ENCODE measurements at places on chromosomes 3 and 15.

- no peak for DNase-seq
Observed at GRCh38 chr15:91447991-91448644, 348.1 kb downstream of the SV2B start.

DNA sequence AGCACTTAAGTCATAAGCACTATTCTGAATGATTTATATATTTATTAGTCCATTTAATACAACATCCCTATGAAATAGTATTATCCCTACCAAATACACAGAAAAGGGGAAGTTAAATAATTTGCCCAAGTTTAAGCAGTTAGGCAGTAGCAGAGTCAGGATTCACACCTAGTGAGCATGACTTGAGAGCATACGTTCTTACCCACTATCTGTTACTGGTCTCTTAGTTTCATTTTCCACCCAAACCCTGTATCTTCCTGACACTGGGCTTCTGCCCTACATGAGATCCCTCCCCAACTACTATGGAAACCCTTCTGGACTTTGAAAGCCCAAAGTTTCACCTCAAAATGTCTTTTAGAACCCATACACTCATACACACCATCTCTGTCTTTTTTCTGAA, 4.4 kb upstream of the ATOSA start:
- DNase-seq, result no peak

DNA sequence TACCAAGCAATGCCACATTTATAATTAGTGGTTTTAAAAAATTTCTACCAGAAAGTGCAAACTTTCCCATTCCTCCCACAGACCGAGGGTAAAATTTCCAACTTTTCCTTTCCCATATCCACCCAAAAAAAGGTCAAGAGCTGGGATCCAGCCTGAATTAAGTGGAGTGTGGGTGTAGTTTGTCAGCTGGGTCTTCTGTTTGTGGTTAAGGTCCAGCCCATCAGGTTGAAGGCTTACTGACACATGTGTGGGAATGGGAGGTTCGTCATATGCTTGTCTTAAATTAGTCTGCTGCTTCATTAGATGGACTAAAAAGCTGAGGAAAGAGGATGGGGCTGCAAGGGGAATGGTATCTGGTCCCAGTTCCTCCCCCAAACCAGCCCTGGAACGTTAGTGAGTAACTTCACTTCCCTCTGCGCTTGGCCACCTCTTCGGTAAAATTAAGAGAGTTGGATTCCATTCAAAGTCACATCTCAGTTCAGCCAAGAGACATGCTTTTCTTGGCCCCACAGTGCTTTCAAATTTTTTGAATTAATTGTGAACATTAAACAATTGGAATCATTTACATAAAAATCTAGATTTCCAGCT, 59.0 kb upstream of the PLCL2 start:
- DNase-seq, result no peak

- DNase-seq, result no peak
Observed at GRCh38 chr3:118480101-118480860, 554.4 kb downstream of the IGSF11 start.

DNA sequence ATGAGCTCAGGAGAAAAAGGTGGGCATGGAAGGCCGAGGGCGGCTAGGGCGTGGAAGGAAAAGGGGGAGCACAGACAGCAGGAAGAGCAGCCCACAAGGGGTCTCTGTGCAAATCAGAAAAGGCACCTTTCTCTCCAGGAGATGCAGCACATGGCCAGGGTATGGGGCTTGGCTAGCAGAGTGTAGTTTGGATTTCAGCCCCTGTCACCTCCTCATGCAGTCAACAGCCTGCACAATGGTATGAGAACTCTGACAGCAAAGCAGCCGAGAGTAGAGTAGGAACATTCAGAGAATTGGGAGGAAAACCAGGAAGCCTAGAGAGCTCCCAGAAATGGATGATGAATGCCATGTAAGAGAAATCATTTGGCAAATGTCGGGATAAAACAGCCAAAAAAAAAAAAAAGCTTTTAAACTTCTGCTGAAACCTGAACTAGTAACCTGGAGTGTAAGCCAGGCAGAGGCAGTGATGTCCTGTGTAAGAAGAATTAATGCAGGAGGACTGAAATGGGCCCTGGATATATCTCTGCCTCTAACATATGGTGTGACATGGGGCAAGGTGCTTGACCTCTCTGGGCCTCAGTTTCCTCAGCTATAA, 25.7 kb downstream of the FSTL1 start:
- no peak for DNase-seq

GRCh38 chr3:115187149-115187757, 40.2 kb upstream of the ZBTB20 start:
- DNase-seq, result no peak

DNA sequence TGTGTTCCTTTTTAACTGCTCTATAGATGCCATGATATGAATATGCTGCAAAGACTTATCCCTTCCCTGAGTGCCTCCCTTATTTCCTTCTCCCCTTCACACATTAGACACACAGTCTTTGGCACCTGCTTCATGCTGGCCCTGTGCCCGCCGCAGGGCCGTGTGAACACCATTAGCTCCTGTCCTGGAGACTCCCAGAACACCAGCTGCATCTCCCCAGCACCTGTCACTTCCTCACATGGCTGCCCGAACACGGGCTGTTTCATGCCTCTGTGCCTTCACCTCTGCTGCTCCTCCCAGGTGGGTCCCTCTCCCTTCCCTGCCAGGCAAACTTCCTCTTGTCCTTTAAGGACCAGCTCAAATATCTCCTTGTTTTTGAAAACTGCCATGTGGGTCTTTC, 40.5 kb upstream of the SEC13 start:
- DNase-seq, result no peak

- DNase-seq, result no peak
Observed at GRCh38 chr15:42232606-42233005, 24.5 kb upstream of the VPS39 start.

- DNase-seq, result no peak
Observed at GRCh38 chr15:98951493-98952320, 55.9 kb downstream of the PGPEP1L start.

GRCh38 chr15:58545307-58546065, 113.7 kb downstream of the LIPC start:
- DNase-seq, result no peak

DNA sequence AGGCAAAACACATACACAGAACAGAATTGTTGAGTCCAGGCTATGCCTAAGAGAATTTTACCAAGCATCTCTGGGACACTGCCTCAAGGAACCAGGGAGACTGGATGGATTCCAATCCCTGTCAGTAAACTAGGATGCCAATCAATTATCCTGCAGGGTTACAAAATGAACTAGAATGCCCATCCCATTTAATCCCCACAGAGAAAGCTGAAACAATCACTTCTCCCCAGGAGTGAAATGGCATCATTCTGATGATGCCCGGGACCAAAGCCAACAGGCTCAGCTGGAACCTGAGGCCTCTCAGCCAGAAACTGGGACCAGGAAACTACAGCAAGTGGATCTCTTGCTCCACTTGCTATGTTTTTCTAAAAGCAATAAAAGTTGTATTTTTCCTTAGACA, 130.0 kb upstream of the TJP1 start:
- DNase-seq, result no peak

DNA sequence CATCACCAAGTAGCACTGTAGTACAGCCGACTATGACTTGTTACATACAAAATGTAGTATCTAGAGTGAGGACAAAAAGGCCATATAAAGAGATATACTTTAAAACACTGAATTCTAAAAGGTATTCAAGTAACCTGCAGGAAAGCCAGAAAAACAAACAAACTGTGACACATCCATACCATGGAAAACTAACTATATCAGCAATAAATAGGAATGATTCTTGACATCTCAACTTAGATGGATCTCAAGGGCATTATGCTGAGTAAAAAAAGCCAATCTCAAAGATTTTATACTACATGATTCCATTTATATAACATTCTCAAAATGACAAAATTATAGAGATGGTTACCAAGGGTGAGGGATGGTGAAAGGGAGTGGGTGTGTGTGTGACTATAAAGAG, 143.0 kb downstream of the PEAK1 start:
- DNase-seq, result no peak

DNA sequence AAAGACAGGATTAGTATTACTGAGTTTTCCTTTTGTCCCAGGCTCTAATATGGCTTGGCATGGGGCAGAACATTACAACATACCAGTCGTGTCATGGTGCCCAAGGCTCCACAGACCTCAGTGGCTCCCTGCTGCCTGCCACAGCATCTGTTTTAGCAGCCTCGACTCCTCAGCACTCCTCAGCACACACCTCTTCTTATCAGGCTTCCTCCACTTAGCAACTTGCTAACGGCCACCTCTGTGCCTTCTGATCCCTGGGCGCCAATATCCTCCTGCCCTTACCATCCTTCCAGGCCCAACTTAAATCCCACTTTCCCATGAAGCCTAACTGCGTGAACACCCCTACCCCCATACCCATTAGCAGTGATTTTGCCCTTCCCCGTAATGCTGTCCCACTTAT, 6.2 kb upstream of the CAPN3 start:
- DNase-seq, result no peak

GRCh38 chr3:53775834-53776251, 70.4 kb downstream of the CHDH start:
- DNase-seq, result no peak

- DNase-seq, result peak; percentile 54
Observed at GRCh38 chr3:168047190-168047795, 48.4 kb downstream of the GOLIM4 start.

- DNase-seq, result no peak
Observed at GRCh38 chr3:123449997-123450604, 1.2 kb upstream of the ADCY5 start.

- DNase-seq, result no peak
Observed at GRCh38 chr3:46930166-46930944, 46.2 kb downstream of the CCDC12 start.

DNA sequence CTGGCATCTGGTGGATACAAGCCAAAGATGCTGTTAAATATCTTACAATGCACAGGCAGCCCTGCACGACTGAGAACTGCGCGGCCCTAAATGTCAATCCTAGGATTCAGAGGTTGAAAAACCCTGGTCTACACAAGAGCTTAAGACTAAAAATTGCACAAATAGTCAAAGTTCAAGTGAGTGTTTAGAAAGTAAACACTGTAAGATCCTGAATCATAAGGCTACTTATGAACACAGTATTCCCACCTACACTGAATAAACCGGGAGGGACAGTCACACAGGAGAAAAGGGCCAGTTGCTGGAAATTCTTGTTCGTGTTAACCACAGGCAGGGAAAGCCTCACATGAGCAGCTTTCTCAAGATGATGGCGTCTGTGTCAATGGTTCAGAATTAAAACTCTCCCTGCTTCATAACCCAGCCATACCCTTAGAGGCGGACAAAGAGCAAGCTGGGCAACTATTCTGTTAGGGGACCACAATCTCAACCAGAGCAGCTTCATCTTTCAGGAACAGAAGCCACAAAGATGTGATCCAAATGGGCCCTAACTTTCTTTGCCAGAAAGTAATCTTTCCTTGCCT, 37.7 kb downstream of the LRIG1 start:
- no peak for DNase-seq

GRCh38 chr15:36356466-36356865, 223.0 kb upstream of the CDIN1 start:
- DNase-seq, result no peak

DNA sequence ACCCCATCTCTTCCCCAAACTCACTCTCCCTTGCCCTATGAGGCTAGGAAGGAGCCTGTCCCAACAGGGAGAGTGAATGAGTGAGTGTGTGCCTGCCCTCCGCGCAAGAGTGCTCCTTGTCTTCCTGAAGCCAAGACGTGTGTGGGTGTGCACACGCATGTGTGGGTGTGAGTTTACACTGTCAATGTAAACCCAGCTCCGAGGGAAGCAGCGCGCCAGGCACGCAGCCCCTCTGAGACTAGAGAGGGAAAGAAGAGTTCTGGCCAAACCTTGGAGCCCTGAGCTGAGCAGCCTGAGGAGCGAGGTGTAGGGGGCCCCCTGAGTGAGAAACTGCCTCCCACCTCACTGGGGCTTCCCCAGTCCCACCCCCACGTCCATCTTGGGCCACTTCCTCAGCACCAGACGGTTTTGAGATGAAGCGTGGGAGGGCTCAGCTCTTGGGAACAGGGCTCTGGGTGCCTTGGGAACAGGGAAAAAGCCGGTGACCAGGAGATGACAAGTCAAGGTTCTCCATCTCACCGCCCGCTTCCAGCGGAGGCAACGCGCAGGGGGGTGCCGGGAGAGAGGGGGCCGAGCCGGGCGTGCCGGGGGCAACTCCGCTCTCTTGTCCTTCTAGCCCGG, 5.1 kb downstream of the MECOM start:
- DNase-seq, result no peak

DNA sequence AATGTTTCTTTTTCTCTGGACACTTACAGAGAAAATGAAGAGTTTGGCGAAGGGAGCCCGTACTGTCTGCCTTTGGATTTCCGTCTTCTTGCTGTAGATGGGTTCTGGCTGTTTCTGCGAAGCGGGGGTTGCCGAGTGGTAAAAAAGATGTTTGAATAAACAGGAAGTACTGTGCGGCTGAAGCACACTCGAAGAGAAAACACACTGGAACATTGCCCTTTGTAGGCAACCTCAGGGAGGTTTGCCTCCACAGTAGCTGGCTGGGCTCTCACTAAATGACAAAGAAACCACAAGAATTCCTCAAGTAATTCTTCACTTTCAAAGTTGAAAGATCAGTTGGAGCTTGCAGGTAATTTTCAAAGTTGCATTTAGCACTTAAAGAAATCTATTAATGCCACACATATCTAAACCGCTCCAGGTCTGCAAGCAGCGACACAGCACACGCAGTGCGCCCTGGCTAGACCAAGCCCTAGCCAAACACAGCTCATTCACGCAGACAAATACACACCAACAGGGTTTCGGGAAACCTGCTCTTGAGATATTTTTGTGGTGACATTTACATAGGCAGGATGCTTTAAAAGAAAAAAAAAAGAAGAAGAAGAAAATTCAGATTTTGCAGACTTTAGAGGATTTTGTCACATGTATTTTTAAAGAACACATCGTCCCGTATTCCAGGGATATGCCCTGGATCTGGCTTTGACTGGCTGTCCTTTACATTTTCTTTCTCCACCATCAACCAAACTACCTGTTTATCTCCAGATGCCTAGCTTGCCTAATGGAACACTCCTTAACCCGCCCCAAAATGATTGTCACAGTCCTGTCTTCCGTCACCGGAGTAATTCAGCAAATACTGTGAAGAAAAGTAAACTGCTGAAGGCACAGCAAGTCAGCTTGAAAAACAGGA, 452.8 kb downstream of the FOXP1 start:
- no peak for DNase-seq

GRCh38 chr3:195873971-195874370, 34.4 kb downstream of the TNK2 start:
- DNase-seq, result no peak

- DNase-seq, result no peak
Observed at GRCh38 chr3:194972641-194973040, 287.0 kb downstream of the FAM43A start.

DNA sequence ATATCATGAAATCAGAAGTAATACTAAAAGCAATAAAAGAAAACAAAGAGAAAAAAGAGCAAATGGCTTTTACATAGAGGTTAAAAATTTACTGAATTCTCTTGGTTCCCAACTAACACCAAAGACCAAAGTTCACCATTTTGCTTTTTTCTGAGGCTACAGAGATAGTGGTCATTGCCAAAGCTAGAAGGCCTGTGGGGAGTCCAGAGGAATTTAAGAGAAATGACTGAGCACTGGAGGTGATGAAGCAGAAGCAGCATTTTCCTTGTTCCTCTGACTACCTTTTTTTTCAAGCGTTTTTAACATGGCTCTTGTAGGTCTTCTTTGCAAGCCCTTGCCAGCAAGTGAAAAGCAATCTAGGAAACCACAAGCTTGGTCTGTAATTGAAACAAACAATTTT, 58.2 kb downstream of the THBS1 start:
- DNase-seq, result no peak

Measured in K562 (cell line).